ENCODE measurements at places on chromosomes 4 and X.

DNA sequence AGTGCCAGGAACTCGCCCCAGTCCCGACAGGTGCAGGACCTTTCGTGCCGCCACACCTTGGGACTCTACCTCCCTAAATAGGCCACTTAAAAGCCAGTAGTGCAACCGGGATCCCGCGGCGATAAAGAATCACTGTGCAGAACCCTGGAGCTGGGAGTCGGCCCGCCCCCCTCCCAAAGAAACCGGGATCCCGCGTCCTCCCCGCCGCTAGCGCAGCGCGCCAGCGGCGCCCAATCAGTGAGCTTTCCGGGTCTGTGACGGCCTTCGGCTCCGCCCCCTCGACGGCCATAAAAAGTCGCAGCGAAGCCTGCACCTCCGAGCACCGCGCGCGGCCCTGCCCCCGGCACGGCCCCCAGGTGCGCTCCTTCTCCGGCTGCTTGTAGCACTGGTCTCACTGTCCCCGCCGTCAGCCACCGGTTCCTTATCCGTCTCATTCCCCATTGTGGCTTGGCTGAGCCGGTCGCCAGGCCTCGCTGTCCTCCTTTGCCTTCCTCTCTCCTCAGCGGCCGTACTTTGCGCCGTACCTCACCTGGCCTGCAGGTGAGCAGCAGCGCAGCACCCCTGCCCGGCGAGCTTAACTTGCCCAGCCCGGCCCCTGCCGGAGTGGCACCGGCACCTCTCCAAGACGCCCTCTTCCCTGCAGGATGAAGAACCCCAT, at the start of gene LRAT:
LRAT (plus strand) TSS at position 318 of the 658 bp plus-strand sequence; CDS start at position 645, 327 bp downstream.
- DNase-seq: no peak

DNA sequence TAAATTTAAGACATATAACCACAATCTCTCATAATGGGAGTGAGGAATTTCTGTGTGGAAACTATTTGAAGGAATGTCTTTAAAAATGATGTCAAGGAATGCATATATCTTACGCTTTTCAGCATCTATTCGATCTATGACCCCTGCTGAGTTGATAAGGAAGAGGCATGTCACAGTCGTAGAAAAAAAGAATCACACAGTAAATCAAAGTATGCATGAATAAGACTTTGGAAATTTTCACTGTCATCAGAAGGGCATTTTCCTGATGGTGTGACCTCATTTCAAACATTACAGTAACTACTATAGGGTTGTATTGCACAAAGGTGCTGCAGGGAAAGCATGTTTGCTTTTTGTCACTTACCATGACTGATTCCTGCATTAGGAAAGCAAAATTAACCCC, 41.5 kb downstream of the REELD1 start:
- DNase-seq: no peak

- no peak for DNase-seq
These were observed 106.3 kb downstream of the FAM53A start for GRCh38 chr4:1577822-1578217.

DNA sequence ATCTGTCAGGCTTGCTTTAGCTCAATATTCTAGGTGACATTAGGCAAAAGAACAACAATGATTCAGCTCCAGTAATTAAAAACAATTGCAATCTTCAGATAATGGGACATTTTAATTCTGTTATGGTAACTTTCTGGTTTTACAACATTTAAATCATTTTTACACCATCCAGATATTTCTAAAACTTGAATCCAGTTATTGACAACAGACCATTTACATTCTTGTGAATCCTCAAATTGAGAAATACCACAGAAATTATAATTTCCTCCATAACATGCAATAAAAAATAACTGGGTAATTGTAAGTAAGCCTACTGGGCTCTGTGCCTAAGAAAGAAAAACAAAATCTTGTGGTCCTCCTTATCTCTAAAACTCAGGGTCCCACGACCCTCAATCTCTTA, 195.0 kb upstream of the S100G start:
- no peak for DNase-seq

DNA sequence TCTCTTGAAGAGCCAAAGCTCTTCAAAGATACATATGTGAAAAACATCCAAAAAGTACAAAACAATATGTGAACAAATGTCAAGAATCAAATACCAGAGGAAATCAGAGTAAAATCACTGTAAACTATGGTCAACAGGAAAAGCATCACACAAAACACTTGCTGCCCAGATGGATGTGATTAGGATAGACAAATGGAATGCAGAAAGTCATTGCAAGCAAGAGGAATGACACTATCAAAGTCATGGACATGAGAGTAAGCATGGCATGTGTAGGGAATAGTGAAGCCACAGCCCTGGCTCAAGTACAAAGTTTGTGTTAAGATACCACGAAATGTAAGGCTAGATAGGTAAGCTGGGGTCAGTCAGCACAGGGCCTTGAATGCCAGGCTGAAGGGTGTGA, 37.7 kb downstream of the CLDN2 start:
- no peak for DNase-seq

GRCh38 chr4:159425737-159426305, 322.9 kb downstream of the RAPGEF2 start:
- no peak for DNase-seq

DNA sequence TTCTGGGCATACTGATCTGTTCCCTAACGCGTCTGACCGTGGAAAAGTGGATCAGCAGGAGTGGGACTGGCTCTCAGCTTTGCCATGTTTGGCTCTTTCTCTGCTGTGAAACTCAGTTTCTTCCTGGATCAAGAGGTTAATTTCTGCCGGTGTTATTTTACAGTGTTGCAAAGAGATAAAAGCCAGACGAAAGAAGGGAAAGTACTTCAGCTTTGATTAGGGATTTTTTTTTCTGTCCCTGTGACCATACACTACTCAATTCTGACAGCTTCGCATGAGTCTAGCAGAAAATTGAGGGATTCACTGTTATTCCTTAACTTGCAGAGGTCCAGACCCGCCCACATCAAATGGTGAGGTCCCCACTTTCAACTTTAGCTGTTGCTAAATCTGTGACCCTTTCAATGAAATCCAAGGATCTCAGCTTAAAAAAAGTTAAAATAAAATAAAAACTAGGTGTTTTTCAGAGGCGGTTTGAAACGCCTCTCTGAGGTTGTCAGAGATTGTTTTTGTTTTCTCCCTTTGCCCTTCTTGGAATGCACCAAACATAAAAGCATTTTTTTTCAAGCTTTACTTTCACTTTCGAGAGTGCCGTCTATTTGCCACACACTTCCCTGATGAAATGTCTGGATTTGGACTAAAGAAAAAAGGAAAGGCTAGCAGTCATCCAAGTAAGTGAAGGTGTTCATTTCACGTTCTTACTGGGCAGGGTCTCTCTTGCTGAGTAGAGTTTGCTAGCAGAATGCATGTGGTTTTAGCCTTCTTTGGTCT, at the start of gene TLR3:
TLR3 (plus strand) TSS at position 576 of the 768 bp plus-strand sequence. CDS start 7,464 bp downstream, outside the sequence.
- DNase-seq: no peak
